ENCODE measurements at places on chromosomes 2 and 18. TPM values are rescaled to one million over a fixed set of nuclear protein-coding genes. Genes with fewer than 3 reads are reported as not detected.

DNA sequence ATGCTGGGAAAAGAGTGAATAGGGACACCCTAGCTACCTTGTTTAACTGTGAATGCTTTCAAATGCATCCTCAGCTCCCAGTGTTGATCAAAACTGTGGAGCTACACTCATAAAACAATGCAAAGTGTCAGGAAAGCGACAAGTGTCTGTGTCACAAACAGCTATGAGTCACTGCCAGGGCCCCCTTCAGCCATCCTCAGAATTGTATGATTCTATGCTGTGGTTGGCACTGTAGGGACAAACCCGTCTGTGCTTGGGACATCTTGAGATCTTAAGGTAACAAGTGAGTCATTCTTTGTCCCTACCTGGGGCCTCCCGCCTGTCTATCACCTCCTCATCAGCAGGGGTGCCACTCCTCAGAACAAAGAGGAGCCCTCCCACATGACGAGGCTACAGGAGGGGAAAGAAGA, 42.4 kb downstream of the KLF7 start:
- DNase-seq: no peak

GRCh38 chr2:109417701-109418335, 195.9 kb downstream of the SEPTIN10 start:
- DNase-seq: no peak

GRCh38 chr2:109508556-109508955, 105.2 kb downstream of the SEPTIN10 start:
- no peak for DNase-seq

DNA sequence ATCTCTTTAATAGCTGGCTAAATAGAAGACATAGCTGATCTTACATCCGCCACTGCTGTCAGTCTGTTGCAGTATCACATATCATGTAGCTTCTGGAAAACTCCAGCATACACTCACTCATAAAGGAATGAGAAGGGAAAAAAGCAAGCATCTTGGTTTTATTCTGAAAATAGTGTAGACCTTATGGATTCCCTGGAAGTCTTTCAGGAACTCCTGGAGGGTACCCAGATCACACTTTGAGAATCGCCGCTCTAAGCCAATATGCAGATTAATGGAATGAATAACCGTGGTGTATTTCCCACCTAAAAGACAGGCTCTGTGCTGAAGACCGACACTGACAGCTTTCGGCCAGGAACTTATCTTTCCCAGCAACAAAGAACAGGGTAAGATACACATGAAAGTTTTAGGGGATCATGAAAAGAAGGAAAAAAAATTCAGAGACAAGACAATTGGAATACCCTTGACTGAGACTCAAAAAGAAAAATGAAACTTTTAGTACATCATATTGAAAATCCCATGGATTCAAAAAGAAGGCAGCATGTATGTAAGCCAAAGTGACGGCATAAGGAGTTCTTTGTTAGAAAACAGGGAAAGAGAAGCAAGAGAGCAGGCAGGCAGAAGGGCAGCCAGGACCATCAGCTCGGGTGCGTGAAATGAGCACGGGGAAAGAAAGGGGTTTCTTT, 56.4 kb upstream of the SEC11C start:
- DNase-seq: no peak

- no peak for DNase-seq
Measured at GRCh38 chr2:61135510-61135909, 26.5 kb upstream of the C2orf74 start.

- no peak for DNase-seq
Measured at GRCh38 chr2:20182241-20182931, 42.5 kb downstream of the SDC1 start.

GRCh38 chr2:195312662-195313061, 344.4 kb upstream of the SLC39A10 start:
- DNase-seq: no peak

Gene HOXD4
- total RNA-seq: not detected

Gene OTX1
- total RNA-seq: 0.75 TPM

Gene BOLL
- not detected for total RNA-seq

Gene ITGA4
- 147 TPM for total RNA-seq

Gene ASTL
- not detected for total RNA-seq

Gene CYBRD1
- total RNA-seq: 5.2 TPM

Gene GRP
- total RNA-seq: not detected

Gene CABYR
- 2.2 TPM for total RNA-seq

Gene LCLAT1
- total RNA-seq: 33.1 TPM

Gene BCL11A
- 0.81 TPM for total RNA-seq
